Lung (tissue), 17 donors: ENCODE measurements at places on chromosomes 5 and 9. TPM values are rescaled to one million over a fixed set of nuclear protein-coding genes. Genes with fewer than 3 reads are reported as not detected.
A peak's percentile ranks its signal among the peaks of the same experiment; 100 is the strongest.

PIP5KL1 gene
- polyA plus RNA-seq: 2.0 TPM

PLPPR1 gene
- 1.4 TPM for polyA plus RNA-seq

DNA sequence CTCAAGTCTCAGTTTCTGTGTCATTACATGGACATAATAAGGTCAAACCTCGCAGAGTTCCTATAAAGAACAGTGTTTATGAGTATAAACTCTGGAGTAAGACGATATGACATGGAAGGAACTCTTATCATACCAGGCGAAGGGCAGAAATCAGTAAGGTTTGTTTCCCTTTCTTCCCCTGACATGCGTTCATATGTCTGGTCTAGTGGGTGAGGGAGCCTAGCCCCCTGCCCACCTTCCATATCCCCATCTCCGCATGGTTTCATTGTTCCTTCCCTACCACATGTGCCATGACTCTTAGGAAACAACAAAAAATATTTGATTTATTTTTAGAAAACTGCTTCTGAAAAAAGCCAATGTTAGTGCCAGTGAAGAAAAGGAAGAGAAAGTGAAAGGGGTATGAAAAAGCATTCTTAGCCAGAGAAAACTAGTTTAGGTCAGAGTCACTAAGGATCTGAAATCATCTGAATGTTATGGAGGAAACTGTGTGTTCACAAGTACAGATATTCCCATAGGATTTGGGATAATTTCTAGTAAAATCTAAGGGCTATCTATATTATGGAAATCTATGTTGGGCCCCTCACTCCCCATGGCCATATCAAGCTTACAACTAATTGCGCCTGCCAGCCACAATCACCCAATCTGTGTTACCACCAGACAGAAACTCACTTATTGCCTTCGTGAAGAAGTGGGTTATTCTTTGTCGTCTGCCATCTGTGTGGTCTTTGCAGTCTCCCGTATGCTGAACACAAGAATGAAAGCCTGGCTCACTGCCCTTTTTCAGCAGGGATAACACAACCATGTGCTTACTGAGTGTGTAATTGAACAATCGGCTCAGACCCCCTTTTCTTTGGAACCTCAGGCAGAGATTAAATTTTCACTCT lies 19.9 kb upstream of the HMHB1 start:
- peak; percentile 75 for DNase-seq
- H3K4me3 ChIP-seq: no peak overlapping the region
- peaks cover 7% of the 10 kb centered on the region for H3K4me1 ChIP-seq
- no peaks in the 10 kb centered on the region for H3K27me3 ChIP-seq

GRCh38 chr5:139287890-139288635 lies 5.5 kb upstream of the MATR3 start:
- peaks cover 2% of the 10 kb centered on the region for H3K36me3 ChIP-seq
- no peak for DNase-seq
- H3K4me1 ChIP-seq: peaks cover 4% of the 10 kb centered on the region

SPATA31A3 gene
- not detected for polyA plus RNA-seq

DNA sequence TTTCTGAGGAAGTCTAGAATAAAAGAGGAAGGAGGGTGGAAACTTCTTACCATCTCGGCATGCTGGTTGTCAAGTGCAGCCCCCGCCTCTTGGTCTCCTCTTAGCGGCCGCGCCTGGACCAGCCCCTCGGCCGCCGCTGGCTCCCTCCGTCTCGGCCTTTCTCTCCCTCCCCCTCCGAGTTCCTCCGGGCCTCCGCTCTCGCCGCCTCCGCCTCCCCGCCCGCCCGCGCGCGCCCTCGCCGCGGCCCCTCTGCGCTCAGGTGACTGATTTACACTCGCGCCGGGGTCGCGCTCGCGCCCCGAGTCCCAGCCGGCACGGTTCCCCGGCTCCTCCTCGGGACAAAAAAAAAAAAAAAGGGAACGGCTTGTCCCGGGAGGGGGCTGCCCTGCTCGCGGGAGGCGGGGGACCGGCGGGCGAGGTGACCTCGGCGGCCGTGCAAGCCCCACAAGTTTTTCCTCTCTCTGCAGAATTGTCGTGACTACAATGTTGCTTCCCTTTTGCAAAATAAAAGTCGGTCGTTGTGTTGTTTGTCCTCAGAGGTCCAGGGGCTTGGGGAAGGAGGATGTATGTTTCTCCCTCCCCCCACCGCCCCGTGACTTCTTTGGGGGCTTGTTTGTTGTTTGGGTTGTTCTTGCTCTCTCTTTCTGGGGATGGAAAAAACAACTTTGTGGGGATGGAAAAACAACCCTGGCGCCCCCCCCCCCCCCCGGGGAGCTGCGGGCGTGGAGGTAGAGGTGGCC lies at the start of gene BNC2:
Gene BNC2 (minus strand): TSS at position 75 of the 740 bp plus-strand sequence. CDS start 22 bp downstream, at position 53.
- H3K27ac ChIP-seq: no peak within 1 kb of the TSS
- peak; percentile 82 for DNase-seq
- H3K4me3 ChIP-seq: peak within 1 kb of the TSS; percentile 52
- H3K27me3 ChIP-seq: no peaks in the 10 kb centered on the region

ARSI gene
- 2.5 TPM for polyA plus RNA-seq

GHR gene
- polyA plus RNA-seq: 0.98 TPM

GRCh38 chr9:135815830-135816650 lies 91.3 kb downstream of the CAMSAP1 start:
- no peak overlapping the region for H3K4me3 ChIP-seq
- H3K27ac ChIP-seq: no peak overlapping the region
- H3K4me1 ChIP-seq: no peaks in the 10 kb centered on the region
- H3K36me3 ChIP-seq: peaks cover 9% of the 10 kb centered on the region

- peak within 1 kb of the TSS; percentile 67 for H3K4me3 ChIP-seq
- peak; percentile 77 for DNase-seq
- H3K27ac ChIP-seq: peak within 1 kb of the TSS; percentile 69
- H3K36me3 ChIP-seq: no peaks in the 10 kb centered on the region
Observed at GRCh38 chr5:84384604-84385575, at the start of gene EDIL3. Gene EDIL3 (minus strand): TSS chr5:84384880. CDS start chr5:84384374, 506 bp downstream.

DNA sequence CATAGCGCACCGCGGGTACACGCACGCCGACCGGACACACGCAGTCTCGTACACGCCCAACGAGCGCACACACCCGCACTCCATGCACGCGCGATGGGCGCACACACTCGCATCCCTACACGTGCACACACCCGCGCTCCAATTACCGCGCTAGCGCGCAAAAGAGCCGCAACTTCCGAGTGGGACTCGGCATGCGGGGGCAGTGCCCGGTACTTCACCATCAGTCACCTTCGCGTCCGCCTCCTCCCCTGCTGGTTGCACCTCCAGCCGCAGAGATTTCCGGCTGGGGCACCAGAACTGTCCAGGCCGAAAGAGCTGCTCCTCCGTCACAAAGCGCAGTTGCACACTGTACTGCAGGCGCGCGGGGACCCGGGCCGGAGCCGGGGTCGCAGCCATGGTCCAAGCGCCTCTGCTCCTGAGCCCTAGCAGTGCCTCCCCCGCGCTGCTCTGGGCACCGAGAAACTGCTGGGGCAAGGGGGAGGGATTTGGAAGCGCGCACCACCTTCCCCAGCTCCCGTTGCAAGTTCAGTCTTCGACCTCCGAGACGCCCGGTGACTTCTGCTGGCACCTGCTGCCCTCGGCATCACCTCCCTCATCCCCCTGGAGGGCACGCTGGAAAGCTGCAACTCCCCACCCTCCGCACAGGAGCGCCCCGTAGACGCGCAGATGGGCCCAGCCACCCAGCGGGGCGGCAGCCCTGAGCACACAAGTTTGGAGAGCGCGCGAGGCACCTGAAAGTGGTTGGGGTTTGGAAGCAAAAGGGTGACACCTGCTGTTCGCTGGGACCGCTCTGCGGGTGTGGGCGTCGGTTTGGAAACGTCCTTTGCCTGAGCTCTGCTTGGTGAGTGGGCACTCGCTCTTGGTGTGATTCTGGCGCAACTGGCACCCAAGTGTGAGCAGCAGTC lies 337.4 kb upstream of the PUM3 start:
- H3K27me3 ChIP-seq: peaks cover 2% of the 10 kb centered on the region
- no peak overlapping the region for H3K4me3 ChIP-seq
- DNase-seq: peak; percentile 69
- no peaks in the 10 kb centered on the region for H3K36me3 ChIP-seq
- no peak overlapping the region for H3K27ac ChIP-seq
- H3K4me1 ChIP-seq: peaks cover 4% of the 10 kb centered on the region

DNA sequence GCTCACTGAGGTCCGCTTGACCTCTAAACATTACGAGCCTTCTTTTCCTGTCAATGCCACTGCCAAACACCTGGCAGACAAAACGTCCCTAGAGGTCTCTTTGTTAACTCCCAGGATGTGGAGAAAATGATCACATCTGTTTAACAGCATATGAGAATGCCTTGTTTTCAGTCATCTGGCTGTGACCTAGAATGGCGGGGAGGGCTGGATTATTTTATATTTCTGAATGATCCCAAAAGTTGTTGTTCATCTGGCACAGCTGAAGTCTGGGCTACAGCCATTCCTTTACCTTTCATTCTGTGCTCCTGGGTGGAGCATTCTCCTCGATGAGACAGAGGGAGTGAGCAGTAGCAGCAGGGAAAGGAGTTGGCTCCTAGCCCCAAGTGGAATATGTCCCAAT lies 138.2 kb downstream of the PRDM6 start:
- H3K4me1 ChIP-seq: peaks cover 7% of the 10 kb centered on the region
- no peaks in the 10 kb centered on the region for H3K36me3 ChIP-seq
- H3K4me3 ChIP-seq: no peak overlapping the region
- DNase-seq: no peak
- no peaks in the 10 kb centered on the region for H3K27me3 ChIP-seq

DNA sequence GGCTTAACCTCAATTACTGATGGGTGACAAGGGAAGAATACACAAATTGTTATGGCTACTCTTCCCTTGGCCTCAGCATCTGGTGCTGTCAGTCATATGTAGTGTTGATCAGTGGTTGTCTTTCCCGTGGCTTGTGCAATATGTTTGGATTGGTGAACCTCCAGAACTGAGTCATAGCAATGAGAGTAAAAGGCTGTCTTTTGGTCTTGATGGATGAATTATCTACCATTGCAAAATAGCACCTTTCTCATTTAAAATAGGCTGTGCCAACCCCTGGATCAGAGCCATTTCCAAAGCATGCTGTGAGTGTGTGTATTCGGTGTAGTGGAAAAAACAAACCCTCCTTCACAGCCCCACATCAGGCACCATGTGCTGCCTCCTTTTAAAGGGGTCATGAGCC lies 14.6 kb upstream of the F2R start:
- H3K4me1 ChIP-seq: peaks cover 6% of the 10 kb centered on the region
- no peak overlapping the region for H3K4me3 ChIP-seq
- no peak overlapping the region for H3K27ac ChIP-seq
- peaks cover 3% of the 10 kb centered on the region for H3K36me3 ChIP-seq
- DNase-seq: no peak

ACOT12 gene
- not detected for polyA plus RNA-seq

DNA sequence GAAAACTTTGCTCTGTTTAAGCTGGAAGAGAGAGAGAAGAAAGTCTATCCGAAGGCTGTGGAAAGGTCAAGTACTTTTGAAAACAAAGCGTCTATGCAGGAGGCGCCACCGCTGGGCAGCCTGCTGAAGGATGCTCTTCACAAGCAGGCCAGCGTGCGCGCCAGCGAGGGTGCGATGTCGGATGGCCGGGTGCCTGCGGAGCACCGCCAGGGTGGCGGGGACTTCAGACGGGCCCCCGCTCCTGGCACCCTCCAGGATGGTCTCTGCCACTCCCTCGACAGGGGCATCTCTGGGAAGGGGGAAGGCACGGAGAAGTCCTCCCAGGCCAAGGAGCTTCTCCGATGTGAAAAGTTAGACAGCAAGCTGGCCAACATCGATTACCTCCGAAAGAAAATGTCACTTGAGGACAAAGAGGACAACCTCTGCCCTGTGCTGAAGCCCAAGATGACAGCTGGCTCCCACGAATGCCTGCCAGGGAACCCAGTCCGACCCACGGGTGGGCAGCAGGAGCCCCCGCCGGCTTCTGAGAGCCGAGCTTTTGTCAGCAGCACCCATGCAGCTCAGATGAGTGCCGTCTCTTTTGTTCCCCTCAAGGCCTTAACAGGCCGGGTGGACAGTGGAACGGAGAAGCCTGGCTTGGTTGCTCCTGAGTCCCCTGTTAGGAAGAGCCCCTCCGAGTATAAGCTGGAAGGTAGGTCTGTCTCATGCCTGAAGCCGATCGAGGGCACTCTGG lies 32.6 kb downstream of the CD180 start:
- DNase-seq: no peak
- no peak overlapping the region for H3K4me3 ChIP-seq
- no peak overlapping the region for H3K27ac ChIP-seq
- H3K27me3 ChIP-seq: no peaks in the 10 kb centered on the region

DNA sequence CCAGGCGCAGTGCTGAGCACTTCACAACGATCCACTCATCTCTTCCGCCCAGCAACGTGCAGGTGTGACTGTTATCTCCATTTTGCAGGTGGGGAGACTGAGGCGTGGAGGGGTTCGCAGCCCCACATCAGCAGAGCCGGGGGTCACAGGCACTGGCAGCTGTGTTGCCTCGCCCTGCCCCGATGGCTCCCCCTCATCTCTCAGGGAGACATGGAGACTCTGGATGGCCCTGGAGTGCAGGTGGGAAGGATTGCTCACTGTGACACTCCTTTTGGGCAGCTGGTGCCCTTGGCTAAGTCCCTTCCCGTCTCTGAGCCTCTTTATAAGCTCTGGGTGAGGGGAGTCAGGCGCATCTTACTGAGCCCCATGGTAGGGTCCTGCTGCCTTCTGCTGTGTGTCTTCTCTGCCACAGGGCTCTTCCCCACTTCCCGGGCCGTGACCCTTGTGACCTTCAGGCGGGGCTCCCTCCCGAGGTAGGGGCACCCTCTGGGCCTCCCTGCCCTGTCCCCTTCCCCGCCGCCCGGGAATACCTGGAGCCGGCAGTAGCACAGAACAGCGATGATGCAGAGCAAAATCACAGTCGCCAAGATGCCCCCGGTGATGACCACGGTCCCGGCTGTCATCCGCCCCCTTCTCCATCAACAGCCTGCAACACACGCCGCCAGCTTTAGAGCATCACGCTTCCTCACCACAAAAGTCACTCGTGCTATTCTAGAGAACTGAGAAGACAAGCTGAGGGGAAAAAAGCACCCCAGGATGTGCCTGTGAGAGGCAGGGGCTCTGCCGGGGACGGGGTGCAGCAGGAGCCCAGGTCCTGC lies 29.4 kb downstream of the FAM163B start:
- no peak for DNase-seq
- H3K4me3 ChIP-seq: no peak overlapping the region
- no peak overlapping the region for H3K27ac ChIP-seq
- H3K27me3 ChIP-seq: peaks cover 13% of the 10 kb centered on the region

DNA sequence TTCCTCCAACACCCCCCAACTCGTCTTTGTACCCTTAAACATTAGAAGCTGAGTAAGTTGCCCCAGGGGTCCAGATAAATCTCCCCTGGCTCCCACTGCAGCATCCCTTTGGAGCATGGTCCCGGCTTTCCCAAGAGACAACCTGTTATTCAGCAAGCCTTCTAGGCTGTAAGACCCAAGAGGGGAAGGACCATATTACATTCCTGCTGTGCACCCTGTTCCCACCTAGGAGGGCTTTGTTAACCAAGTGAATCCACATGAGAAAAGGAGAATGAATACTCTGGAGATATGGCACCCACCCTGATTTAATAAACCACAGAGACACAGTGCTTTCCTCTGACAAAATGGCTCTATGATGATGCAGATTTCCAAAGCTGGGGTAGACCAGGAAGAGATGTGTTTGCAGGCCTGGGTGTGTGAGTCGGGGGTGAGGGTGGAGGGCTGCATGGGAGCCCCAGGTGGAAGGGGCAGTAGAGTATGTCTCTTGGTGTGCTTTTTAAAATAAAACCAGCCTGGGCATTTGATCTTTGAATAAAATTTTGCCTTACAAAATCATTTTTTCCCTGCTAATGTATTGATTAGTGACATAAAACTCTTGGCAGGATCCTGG lies 325.2 kb downstream of the DRD1 start:
- no peak overlapping the region for H3K4me3 ChIP-seq
- no peaks in the 10 kb centered on the region for H3K27me3 ChIP-seq
- H3K36me3 ChIP-seq: no peaks in the 10 kb centered on the region
- no peak for DNase-seq
- no peaks in the 10 kb centered on the region for H3K4me1 ChIP-seq
